ENCODE measurements at places on chromosomes 3 and 15. TPM values are rescaled to one million over a fixed set of nuclear protein-coding genes. Genes with fewer than 3 reads are reported as not detected.

LDHAL6B gene
- total RNA-seq, result not detected

- no peak for DNase-seq
Measured at GRCh38 chr3:106130384-106131198, 261.8 kb upstream of the CBLB start.

DNA sequence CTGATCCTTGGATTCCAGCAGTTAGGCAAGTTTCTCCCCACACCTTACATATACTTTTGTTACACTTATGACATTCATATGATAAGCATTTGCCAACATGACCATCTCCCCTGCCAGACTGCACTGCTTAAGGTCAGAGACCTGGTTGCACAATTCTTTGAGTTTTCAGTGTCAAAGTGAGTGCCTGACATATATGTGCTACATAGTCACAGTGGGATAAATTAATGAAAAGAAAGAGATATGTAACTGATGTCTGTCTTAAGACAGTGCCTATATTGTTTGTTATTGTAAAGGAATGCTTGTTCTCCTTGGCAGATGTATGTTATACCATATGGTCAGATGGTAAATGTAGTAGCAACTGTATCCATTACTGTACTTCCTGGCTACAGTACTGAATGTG lies 3.5 kb upstream of the DCUN1D1 start:
- DNase-seq, result no peak

- no peak for DNase-seq
Measured at GRCh38 chr3:178443634-178444033, 92.6 kb upstream of the KCNMB2 start.

Measured in activated CD8-positive, alpha-beta memory T cell treated with anti-CD3 and anti-CD28 coated beads, Interleukin-2, amount 10 ng/mL, durations not matched to agents 7 days and 5 days (primary cell).